Mesendoderm (in vitro differentiated cells): ENCODE measurements at places on chromosomes 3 and 15.

- no peak for DNase-seq
Measured at GRCh38 chr15:35477312-35478262, 68.4 kb downstream of the DPH6 start.

DNA sequence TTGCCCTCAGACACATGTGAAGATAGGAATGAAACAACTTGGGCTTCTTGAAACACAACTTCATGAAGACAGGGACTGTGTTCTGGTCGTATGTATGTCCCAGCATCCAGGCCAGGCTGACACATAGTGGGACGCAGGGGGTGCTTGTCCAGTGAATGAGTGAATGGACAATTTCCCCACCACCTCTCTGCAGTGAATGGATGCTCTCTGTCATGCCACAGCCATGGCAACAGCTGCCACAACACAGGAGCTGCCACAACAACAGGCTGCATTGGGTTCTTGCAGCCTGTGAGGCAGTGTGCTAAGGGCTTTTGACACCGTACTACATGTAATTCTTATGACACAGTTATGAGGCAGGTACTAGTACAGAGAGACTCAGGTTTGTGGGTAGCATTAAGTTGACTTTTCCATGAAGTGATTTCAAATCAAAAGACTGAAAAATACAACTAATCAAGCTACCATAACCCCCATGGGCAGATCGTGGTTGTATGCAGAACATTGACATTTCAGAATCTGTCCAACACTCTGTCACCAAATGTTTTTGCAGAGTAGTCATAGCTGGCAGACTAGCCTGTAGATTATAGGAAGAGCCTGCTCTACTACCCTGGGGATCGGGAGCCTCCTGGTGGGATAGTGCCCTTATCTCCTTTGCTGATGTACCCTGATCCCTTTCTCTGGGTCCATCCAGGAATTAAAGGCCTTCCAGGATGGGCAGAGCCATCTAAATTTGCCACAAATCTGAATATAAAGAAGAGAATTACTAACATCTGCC, 40.8 kb downstream of the CLSTN2 start:
- peak; percentile 19 for DNase-seq

- peak; percentile 84 for DNase-seq
Measured at GRCh38 chr3:138019281-138020069, 9.5 kb downstream of the CLDN18 start.

GRCh38 chr15:98909968-98910885, 97.4 kb downstream of the PGPEP1L start:
- DNase-seq: no peak

DNA sequence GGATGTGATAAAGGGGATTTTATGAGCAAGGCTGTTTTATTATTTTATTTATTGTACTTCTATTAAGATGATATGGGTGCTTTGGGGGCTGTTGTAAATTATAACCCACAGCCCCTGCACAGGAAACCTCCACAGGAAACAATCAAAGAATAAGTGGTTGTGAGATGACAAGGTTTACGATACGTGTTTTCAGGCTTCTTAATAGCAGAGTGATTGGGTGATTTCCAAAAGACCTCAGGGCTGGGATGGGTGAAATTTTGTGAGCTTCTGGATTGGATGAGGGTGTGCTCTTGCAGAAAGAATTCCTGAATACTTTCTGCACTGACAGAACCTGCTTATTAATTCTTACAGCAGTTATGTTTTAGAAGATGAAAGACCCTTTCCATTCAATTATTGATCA, 21.4 kb downstream of the CHL1 start:
- no peak for DNase-seq

DNA sequence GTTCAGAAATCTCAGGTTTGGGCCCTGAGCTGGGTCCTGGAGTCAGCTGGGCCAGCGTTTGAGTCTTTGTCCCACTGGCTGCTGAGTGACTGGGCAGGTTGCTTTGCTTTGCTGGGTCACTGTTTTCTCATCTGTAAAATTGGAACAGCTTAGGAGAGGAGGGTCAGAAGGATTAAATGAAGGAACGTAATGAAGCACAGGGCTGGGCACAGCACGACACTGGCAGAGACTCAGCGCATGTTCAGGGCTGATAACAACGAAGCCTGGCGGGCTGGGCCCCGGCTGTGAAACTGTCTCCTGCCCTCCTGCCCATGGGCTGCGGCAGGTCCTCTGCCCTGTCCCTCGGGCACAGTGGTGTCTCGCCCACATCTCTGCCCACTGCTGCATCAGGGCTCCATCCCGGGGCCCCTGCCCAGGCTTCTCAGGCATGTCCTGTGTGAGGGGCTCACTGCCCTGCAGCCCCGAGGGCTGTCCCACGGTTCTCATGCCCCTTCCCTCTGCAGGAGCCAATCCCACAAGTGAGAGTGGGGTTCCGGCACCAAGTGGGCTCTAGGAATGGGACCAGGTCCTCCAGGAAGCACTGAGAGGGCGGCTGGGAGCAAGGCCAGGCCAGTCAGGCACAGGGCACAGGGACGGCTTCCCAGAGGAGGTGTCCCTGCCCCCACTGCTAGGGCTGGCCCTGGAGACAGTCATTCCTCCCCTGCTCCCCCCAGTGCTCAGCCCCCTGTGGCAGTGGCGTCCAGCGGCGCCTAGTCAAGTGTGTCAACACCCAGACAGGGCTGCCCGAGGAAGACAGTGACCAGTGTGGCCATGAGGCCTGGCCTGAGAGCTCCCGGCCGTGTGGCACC, 88.0 kb downstream of the TBC1D2B start:
- DNase-seq: no peak

GRCh38 chr3:179063945-179064560, 7.6 kb downstream of the ZMAT3 start:
- DNase-seq: no peak

DNA sequence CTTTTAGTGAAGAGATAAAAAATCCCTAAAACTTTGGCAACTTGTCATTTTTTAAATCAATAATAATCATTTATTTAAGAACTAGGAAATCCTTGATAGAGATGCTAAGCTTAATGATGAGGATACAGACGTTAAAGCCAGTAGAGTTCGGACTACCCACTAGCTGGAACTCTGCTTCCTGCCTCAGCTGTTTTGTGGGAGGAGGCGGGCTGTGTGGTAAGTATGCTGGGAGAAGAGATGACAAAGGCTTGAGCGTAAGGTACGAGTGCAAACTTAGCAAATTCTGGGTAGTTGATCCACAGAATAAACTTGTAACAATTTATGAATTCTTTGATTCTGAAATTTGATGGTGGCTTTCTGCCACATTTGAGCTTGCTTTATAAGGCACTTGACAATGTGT, 111.2 kb upstream of the NANOGP8 start:
- DNase-seq: no peak

GRCh38 chr3:134294302-134295280, 43.9 kb upstream of the RYK start:
- DNase-seq: no peak

DNA sequence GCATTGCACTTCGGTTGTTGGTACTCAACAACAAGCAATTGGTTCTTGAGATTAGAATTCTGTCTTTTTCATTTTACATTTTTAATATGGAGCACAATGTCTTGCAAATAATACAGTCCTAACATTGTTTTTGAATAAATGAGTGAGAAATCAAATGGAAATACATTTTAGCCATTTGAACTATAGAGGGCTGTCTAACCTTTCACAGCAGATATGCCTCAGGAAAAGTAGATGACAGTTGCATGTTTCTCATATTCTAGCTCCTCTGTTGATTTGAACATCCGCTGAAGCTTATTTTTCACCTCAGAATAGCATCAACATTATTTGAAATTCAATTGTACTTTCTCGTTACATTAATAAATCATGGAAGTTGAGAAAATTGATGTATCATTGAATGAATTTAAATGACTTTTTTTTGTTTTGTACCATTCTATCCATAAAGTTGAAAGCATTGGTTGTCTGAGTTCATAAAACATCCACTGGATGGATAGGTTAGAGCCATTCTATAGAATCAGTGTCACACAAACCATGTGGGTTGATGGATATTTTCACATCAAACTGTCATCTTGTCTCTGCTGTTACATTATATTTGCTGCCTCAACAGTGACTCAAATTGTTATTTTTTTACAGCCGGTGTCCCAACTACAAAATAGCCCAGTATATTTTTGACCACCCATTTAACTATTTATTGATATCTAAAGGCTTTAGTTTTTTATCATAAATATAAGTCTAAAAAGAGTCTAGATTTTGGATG, 928.3 kb downstream of the NSUN3 start:
- DNase-seq: no peak

- DNase-seq: no peak
Measured at GRCh38 chr3:88985491-88985890, 121.9 kb upstream of the EPHA3 start.

DNA sequence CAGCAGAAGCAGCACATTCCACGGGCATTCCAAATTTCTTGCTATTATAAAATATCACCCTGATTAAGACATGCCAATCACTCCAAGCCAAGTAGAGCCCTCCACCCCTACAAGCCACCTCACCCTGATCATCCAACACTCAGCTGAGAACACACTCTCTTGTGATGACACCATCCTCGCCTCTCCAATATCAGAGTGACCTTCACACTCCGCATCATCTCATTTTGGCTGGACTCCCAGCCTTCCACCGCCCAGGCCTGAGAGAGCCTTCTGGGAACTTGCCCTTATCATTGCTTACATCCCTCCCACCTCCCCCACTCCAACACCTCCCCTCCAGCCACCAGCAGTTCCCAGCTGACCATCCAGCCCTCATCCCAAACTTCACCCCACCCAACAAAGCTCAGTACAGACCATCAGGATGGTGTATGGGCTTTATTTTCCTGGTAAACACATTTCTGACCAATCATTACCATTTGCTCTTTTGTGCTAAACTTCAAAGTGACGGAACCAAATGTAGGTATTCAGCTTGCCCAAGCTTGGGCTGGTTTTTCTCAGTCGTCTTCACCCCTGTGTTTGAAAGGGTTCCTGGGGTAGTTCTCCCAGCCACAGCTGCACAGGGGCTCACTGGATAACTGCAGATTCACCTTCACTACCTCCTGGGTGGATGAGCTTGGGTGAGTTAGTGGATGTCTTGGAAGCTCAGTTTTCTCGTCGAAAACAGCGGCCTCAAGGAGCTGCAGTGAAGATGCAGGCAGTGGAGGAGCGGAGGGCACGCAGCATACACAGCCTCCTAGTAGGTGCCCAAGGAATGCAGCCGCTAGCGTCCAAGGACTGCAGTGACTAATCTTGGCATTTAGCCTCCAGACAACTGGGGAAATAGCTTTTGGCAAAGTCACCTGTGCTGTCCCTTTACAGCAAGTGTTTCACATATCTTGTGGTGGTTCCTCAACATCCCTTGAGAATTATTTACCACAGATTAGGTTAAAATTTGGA, 115.1 kb downstream of the LIPC start:
- peak; percentile 81 for DNase-seq

- DNase-seq: no peak
Measured at GRCh38 chr15:55270291-55270690, 19.3 kb downstream of the RAB27A start.

DNA sequence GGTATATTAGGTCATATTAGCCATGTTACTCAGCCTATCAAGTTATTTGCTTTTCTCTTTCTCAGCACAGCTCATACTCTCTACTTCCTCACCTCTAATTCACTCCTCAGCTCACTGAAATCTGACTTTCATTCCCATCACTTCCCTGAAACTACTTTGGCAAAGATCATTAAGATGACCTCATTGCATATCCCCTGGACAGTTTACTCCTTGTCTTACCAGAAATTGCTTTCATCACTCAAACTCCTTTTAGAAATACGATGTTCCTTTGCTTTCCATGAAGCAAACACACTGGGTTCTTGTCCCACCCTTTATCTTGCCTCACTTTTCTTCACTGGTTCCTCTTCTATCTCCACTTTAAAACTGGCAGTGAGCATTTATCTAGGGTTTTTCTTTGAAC, 354.4 kb downstream of the TUSC7 start:
- DNase-seq: no peak

GRCh38 chr3:101823525-101823924, 25.8 kb upstream of the NFKBIZ start:
- no peak for DNase-seq

GRCh38 chr3:19881036-19881435, 53.0 kb downstream of the EFHB start:
- peak; percentile 18 for DNase-seq

DNA sequence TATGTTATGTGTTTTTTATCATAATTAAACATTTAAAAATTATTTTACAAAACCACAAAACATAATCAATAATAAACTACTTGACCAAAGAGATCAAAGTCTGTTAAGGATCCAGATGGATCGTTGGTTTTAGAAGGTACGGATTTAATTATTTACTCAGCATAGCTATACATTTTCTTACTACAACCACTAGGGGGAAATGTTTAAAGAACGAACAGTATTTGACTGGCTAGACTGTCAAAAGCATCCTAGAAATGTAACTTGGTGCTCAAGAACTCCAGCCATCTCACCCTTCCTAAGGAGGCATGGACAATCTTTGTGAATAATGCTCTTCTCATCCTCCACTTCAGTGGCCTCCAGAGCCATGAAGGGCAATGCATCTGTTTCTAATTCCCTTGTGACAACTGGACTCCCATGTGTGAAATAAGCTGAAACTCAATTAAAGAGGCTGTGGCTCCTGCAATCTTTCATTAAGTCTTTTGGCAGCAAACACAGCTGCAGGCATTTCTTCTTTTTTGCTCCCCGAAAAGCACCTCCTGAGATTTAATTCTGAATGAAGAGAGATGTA, 94.7 kb upstream of the TUSC7 start:
- peak; percentile 59 for DNase-seq

DNA sequence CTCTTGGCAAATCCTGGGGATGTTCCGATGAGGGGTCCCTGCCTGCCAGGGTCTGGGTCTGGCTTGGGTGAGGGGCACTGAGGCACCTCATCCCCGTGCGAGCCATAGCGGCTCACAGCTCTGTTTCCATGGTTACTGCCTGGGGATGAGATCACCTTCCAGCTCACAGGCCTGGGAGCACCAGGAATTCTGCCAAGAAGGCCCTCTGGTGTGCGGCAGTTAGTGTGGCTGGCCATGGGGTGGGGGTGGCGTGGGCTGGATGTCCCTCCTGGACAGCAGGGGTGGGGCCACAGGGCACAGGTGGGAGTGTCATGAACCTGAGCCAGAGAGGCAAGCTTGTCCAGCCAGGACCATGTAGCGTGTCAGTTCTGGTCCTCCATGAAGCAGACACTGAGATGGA, 22.1 kb upstream of the PRR23E start:
- peak; percentile 74 for DNase-seq

DNA sequence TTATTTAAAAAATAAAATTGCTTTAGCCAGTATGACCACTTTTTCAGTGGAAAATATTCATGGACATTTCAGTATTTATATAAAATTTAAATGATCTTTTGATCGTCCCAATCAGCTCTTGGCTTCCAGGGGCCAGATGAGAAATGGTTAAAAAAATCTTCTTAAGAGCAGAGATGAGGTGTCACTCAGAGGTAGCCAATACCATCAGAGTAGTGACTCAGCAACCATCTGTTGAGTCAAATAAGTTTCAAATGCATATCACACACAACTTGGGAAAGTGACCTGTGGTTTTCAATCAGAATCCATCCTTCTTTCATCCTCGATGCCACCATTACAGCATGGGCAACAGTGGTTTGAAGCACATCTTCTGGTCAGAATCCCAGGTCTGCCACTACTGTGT, 958.8 kb upstream of the NR2F2 start:
- peak; percentile 4 for DNase-seq

DNA sequence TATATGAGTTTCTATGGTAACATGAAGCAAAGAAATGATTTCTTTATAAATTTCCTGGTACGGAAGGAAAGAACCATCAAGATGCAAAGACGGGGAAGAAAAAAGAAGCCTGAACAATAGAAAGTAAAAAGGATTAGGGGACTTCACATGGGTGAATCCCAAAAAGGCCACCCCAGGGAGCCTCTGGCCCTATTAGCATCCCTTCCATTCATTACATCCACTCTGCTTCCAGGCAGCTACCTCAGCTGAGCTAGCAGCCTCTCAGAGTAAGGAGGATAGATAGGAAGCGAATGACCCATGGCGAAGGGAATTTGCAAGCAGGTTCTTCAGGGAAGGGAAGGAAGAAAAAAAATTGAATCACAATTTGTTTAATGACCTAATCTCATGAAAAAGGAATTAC, 81.6 kb downstream of the GABRB3 start:
- DNase-seq: peak; percentile 81
